Activated T-cell treated with anti-CD3 and anti-CD28 coated beads for 4 hours (primary cell): ENCODE measurements at places on chromosomes 16 and 17.

- no peak for DNase-seq
Measured at GRCh38 chr17:75245011-75245410, 16.4 kb downstream of the GGA3 start.

GRCh38 chr16:77780378-77780837 lies 8.0 kb upstream of the VAT1L start:
- no peak for DNase-seq

DNA sequence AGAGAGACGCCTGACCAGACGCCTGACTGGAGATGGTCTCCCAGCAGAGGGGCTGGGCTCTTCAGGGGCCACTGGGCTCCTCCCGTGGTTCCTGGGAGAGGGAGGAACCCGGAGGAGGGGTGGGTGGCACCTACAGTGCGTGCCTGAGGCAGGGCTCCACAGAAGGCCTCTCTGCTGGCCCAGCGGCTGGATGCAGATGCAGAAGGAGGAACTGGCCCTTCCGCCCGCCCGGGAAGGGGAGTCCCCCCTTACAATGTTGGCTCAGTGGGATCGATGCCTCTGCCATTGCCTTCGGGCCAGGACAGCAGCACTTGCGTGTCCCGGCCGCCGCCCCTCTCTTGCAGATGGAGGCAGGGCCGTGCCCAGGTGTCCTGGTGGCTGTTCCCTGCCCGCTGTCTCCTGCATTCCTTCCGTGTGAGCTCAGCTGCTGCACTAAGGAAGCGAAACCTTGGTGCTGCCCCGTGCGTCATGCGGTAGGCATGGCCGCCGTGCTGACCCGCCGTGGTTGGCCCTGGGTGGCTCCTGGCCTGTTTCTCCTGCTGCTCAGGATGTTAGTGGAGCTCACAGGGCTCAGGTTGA lies 15.1 kb downstream of the BAIAP2 start:
- no peak for DNase-seq

- no peak for DNase-seq
Measured at GRCh38 chr16:85002608-85003007, 8.7 kb downstream of the ZDHHC7 start.

DNA sequence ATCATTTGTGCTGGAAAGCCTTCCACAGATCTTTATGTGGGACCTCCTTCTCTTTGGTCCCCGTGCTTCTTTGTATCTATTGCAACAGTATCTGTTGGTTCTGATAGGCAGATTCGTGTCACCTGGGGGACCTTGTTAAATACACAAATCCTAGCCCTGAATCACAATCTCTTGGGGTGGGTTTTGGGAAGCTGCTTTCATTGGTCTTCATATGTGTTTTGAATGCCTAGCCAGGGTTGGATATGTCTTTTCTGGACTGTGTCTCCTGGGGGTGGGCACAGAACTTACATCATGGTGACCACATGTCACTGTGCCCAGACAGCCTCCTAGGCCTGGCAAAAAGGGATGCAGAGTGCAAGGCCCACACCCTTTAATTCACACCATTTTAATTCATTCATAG lies 81.0 kb upstream of the HNF1B start:
- no peak for DNase-seq

DNA sequence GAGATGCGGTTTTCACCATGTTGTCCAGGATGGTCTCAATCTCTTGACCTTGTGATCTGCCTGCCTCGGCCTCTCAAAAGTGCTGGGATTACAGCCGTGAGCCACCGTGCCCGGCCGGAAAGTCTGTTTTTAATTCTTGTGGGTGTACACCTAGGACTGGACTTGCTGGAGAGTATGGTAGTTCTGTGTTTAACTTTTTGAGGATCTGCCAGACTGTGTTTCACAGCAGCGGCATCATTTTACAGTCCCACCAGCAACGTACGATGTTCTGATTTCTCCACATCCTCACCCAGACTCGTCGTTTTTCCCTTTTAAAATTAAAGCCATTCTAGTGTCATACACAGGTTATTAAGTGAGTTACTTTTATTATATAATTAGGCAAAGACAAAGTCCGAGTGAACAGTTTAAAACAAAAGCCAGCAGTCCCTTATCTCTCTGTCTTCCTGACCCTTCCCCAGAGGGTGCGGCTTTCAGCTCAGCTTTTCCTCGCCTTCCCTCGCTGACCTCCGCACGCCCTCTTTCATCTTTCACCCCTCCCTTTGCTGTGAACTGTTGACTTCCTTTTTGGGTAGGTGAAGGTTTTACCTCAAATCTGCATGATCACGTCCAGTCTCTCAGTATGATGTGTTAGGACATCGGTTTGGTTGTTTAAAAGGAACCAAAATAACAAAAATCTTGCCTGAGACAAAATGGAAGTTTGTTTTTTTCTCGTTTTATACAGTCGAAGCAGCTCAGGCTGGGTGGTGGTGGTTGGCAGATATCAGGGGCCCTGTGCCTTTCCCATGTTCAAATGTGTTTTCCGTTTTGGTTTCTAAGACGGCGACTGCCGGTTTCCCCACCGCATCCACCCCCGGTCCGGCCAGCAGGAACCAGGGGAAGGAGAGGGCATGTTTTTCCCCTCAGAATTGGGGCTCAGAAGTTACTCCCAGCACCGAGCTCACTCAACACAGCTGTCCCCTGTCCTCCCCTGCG lies 18.0 kb downstream of the FAM234A start:
- DNase-seq: no peak

GRCh38 chr17:60652454-60653247 lies 25.0 kb upstream of the BCAS3 start:
- DNase-seq: no peak

GRCh38 chr17:11909348-11909747 lies 87.9 kb downstream of the ZNF18 start:
- no peak for DNase-seq

GRCh38 chr17:71970312-71970711 lies 150.5 kb upstream of the SOX9 start:
- no peak for DNase-seq

- DNase-seq: no peak
Measured at GRCh38 chr16:54285414-54286089, 1.0 kb downstream of the IRX3 start.

- no peak for DNase-seq
Measured at GRCh38 chr16:55571191-55571897, 4.9 kb downstream of the CAPNS2 start.

DNA sequence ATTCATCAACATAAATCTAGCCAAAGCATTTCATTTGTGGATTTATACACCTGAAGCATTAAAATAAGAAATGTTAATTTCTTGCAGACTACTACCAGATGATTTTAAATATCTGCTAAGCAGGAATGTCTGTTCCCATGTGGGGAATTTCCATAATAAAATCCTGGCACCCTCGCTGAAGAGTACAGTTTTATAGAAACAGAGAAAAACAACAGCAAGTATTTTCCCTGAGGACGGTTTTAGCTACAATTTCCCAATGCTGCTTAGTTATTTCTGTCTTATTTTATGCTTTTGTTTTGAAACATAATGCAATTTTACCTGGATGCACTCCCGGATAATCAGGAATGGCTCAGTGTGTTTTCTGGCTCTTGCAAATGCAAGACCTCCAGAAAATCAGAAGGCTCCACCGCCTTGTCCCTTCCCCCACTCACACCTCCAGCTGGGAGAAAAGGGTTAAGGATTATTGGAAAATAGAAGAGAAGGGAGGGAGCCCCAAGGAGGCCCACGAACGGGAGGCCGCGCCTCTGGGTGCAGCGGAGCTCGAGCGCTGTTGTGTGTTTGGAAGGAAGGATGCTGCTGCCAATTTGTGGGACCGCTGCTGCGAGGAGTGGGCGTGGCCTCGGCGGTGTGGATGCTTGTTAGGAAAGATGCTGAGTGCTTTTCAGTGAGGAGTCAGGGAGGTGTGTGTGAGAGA lies at the start of gene CNTNAP4:
Gene CNTNAP4, plus strand, starts transcription at position 657 of the 694 bp plus-strand sequence. CDS start 262 bp downstream, outside the sequence.
- DNase-seq: no peak

DNA sequence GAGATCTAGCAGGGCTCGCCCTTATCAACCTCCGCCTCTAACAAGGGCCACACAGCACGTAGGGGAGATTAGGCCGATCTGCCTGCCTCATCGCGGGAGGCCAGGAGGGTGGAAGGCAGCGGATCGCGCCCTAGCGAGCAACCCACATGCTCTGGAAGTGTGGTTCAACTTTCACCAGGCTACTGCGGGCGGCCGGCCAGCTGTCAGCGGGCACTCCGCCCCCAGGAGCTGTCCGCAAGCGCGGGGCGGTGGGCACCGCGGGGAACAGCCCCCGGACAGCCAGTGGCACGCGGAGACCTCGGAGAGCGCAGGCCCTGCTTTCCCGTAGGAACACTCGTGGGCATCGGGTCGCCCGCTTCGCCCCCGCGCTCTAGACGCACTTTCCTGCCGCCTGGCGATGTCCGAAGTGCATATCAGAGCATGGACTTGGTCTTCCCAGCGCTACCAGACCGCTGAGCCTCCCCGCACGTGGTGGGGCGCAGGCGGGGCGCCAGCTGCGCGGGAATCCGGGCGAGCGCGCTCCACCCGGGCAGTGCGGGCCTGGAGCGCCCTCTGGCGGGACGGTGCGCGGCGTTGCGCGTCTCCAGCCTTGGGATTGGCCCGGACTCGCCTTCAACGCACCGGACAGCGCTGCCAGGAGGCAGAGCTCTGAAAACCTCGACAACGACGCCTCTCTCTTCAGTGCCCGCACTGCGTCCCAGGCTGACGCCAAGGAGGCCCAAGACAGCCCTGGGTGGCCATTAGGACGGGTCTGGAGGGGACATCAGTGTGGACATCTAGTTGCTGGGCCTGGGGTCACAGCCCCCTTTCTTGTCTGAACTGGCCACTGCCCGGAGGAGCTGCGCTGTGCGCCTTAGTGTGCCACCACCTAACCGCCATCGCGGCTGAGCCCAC lies 3.6 kb upstream of the ZNHIT3 start:
- peak; percentile 75 for DNase-seq

- peak; percentile 47 for DNase-seq
Measured at GRCh38 chr17:49968405-49969133, 421 bp upstream of the DLX4 start.

DNA sequence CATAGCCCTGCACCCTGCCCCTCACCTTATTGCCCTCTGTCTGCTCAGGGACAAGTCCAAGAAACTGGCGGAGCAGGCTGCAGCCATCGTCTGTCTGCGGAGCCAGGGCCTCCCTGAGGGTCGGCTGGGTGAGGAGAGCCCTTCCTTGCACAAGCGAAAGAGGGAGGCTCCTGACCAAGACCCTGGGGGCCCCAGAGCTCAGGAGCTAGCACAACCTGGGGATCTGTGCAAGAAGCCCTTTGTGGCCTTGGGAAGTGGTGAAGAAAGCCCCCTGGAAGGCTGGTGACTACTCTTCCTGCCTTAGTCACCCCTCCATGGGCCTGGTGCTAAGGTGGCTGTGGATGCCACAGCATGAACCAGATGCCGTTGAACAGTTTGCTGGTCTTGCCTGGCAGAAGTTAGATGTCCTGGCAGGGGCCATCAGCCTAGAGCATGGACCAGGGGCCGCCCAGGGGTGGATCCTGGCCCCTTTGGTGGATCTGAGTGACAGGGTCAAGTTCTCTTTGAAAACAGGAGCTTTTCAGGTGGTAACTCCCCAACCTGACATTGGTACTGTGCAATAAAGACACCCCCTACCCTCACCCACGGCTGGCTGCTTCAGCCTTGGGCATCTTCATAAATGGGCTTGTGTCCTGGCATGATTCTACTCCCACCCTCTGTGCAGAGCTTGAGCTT lies 6.3 kb upstream of the NFATC3 start:
- no peak for DNase-seq

DNA sequence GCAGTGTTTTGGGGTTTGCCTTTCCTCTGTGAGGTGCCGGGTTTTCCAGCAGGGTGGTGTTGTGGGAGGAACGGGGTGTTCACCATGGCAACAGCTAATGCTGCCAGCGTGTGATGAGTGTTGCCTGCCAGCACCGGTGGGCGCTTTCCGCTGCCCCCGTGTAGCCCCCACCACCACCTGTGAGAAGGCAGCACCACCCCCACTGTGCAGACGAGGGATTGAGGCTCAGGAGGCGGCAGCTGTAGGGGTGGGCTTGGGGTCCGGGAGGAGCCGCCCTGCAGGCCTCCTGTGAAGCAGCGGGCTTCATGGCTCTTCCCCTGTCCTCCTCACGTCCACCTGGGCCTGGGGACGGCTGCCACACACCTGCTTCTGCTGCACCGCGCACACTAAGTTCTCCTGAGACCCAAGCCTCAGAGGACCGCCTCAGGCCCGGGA lies 5.2 kb downstream of the RAB40C start:
- no peak for DNase-seq
